Activated naive CD4-positive, alpha-beta T cell treated with anti-CD3 and anti-CD28 coated beads for 36 hours (primary cell): ENCODE measurements at places on chromosomes 3 and 15. TPM values are rescaled to one million over a fixed set of nuclear protein-coding genes. Genes with fewer than 3 reads are reported as not detected.

The CLSTN2 gene
- total RNA-seq, result not detected

The GRIP2 gene
- total RNA-seq, result not detected

DNA sequence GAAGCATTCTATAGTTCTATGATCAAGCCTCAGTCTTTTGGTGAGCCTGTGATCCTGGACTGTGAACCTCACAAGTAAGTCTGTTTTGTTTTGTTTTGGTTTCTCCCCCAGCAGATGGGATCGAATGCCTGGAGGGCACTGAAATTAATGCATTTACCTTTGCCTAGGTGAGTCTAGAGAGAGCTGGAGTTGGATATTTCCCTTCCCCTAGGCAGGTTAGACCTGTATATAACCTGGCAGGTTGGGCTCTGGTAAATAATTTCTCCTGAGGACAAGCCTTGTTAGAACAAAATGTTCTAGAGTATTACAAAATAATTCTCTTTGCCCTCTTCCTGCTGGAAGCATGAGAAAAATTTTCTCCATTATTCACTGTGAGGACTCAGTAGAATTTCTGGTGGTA is 211.9 kb downstream of the TPRG1 start:
- DNase-seq, result no peak

- DNase-seq, result no peak
Observed at GRCh38 chr3:52454250-52454937, 553 bp upstream of the TNNC1 start.

- DNase-seq, result no peak
Observed at GRCh38 chr3:85304360-85304964, 345.7 kb downstream of the CADM2 start.

- no peak for DNase-seq
Observed at GRCh38 chr15:77533578-77534430, 98.9 kb downstream of the LINGO1 start.

The TIGIT gene
- total RNA-seq, result 8.8 TPM

The NDUFB4 gene
- 152 TPM for total RNA-seq

The MNS1 gene
- total RNA-seq, result 0.57 TPM

DNA sequence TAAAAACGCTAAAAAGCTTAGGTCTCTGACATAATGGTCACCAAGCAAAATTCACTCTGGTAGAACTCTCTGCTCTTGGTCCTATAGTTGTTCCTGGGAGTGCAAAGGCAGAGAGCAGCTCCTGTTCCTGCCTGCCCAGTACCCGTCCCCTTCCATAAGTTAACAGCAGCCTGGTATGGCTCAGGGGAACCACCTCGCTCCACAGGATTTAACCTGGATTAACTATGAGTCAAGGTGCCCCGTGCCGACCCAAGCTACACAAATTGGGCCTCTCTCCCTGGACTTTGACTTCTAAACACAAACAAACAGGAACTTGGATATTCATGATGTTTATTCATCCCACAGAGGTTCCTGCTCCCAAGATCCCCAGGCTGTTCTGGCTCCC is 32.1 kb downstream of the SCAP start:
- no peak for DNase-seq

GRCh38 chr15:29988701-29989100 is 94.1 kb upstream of the GOLGA8J start:
- no peak for DNase-seq

The IQCF6 gene
- total RNA-seq, result not detected

The LYSMD4 gene
- 4.9 TPM for total RNA-seq

DNA sequence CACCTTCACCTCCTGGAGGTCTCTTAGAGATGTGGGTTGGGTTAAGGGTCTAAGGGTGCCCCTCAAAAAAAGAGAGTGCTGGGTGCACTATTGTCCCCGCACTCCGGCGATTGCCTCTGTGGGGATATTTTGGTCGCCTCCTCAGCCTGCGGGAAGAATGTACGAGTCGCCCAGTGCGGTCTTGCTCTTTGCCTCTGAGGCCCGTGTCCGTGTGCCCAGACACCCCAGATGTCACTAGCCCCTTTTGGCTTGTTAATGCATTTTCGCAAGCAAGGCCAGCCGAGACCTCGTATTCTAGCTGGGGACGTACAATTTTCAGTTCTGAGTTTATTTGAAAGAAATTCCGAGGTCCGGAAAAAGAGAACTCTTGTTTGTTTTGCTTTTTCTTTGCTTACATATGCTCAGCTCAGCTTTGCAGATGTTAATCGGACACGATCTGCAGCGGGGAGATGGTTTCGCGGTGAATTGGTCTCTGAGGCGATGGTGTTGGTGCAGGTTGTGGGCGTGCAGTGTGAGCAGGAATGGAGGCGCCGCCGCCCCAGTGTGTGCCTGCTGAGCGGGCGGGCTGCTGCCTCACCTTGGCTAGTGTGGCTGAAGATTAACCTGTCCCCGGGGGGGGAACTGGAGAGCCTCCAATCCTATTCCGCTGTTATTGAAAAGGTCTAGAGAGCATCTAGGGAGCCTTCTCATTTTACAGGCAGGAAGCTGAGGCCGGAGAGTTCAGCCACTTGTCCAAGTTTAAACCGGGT is 1.4 kb downstream of the ST6GAL1 start:
- DNase-seq, result peak; percentile 63

The ST8SIA2 gene
- total RNA-seq, result not detected

The CD96 gene
- 52.7 TPM for total RNA-seq
